ENCODE measurements at places on chromosomes 6 and 20.

- DNase-seq: no peak
Measured at GRCh38 chr6:142820338-142821051, 124.5 kb downstream of the HIVEP2 start.

DNA sequence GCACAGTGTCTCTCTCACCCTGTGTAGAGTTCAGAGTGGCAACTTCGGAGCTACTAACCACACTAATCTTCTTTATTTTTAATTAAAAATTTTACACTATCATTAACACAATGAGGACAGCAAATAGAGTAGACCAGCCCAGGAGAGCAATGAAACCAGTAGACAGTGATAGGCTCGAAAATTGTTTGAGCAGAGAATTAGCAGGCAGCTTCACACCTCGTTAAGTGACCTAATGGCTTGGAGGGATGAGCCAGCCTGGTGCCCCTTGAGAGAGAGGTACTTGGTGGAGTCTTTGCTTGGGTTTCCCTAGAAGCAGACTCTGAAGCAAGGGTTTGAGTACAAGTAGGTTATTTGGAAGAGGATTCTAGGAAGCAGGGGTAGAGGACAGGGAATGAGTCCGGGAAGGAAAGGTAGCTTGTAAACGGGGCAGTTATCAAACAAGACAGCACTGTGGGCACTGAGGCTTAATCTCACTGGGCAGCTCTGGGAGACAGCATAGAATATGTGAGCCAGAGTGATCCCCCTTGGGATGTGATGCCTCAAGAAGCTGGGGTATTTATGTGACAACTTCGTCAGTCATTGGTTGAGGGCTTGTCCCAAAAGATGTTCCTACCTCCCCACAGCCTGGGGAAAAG is 146.1 kb downstream of the PCSK2 start:
- no peak for DNase-seq

GRCh38 chr6:145924600-145924999 is 39.6 kb downstream of the SHPRH start:
- no peak for DNase-seq

DNA sequence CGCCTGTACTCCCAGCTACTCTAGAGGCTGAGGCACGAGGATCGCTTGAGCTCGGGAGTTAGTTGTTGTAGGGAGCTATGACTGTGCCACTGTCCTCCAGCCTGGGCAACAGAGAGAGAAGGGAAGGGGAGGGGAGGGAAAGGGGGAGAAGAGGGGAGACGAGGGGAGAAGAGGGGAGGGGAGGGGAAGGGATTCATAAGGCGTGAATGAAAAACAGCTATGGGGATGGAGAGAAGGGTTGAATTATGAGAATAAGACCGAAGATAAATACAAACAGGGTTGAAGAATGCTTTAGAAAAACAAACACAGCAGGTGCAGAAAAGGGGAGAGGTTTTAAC is 106.0 kb downstream of the TRIM27 start:
- no peak for DNase-seq

DNA sequence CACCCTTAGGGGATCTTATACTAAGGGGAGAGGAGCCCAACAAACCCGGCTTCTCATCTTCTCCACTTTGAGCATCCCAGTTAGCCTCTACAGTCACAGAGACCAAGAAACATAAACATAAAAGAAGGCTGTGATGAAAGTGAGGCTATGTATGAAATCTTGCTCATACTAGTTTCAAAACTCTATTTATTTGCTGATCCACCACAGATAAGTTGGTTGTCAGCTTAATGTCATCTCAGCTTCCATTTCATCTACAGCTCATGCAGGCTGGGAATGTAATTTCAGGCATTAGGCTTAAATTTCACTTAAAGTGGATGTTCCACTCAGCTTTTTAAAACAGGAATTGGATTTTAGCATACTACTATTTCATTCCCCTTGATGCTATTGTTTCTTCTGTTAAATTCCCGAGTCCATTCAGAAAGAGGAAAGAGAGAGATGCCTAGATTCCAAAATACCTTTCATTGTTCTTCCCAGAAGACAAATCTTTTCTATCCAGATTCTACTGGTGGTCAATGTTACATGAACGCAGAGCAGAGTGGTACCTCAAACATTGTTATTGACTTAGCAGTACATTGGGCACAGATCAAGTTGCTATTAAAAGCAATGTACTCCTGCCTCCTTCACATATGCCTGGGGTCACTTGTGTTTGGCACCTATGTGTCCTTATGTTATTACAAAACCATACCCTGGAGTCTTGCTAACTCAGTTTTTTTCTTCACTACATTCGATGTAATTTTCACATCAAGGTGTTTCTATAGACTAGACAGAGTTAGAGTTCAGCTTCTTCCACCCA is 149.0 kb downstream of the HACE1 start:
- no peak for DNase-seq

DNA sequence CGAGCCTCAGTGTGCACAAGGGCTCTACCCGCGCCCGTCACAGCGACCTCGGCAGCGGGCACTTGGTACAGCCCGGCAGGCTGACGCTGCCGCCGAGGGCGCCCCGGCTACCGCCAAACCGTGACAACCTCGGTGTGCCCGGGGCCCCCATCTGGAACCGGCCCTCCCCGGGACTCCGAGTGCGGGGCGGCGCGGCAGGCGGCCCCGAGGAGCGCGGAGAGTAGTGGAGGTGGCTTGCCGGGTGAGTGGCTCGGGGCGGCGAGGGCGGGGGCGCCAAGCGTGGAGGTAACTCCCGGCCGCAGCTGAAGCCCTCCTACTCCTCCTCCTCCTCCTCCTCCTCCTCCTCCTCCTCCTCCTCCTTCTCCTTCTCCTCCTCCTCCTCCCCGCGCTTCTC is at the start of gene ISM1:
Gene ISM1, plus strand, starts transcription at position 371 of the 394 bp plus-strand sequence. CDS start 503 bp downstream, outside the sequence.
- DNase-seq: peak; percentile 72

- DNase-seq: no peak
Measured at GRCh38 chr6:131917318-131917717, 33.9 kb downstream of the CCN2 start.

- DNase-seq: no peak
Measured at GRCh38 chr6:38935051-38935450, 113.5 kb upstream of the GLP1R start.

- DNase-seq: no peak
Measured at GRCh38 chr20:25191051-25191450, 4.5 kb upstream of the ENTPD6 start.

- no peak for DNase-seq
Measured at GRCh38 chr20:48652961-48653705, 174.7 kb downstream of the PREX1 start.

GRCh38 chr20:63500151-63500901 is 1.4 kb upstream of the EEF1A2 start:
- peak; percentile 28 for DNase-seq

DNA sequence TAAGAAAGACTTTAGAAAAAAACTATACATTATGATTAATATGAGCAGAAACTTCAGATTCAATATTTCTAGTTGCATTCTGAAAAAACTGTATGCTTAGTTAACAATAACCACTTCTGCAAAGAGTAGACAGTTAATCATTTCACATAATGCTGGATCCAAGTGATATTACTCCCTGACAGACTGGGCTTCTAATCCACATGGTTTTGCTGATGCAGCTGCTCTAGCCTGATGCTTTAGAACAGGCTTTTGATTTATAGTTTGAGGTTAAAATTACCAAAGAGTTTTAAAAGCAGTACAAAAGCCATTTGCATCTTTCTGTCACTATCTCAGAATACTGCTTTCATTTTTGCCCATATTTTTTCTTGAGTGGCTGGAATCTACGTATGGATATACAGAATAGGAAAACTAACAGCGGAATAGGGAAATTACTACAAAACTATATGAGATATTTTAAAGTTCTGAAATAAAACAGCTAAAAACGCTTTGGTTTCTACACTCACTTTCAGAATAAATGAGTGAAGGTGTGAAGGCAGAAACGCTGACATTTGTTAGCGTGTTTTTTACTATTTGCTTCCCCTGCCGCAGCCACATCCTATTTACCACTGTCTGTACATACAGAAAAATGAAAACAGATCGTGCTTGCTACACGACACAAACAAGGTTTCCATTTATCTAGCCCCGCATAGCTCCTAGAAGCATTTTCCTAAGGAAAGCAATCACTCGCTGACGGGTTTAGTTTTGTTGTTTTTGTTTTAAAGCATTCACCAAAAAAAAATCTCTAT is 61.7 kb downstream of the METTL24 start:
- DNase-seq: no peak

DNA sequence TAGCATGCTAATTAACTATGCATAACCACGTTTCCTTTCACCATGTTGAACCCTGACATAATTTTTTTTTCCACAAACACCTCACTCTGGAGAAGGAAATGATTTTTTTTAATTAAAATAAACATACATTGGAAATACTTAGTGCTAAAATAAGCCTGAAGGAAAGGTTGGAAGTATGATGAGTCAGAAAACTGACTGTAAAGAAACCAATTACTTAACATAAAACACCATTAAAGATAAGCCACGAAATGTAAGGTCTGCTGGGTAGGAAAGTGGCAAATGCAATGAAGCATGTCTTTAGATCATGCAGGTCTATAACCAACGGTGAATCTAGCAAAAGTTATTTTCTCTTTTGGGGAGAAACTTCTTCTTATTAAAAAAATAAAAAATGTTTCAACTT is 47.5 kb downstream of the OPRM1 start:
- DNase-seq: no peak

DNA sequence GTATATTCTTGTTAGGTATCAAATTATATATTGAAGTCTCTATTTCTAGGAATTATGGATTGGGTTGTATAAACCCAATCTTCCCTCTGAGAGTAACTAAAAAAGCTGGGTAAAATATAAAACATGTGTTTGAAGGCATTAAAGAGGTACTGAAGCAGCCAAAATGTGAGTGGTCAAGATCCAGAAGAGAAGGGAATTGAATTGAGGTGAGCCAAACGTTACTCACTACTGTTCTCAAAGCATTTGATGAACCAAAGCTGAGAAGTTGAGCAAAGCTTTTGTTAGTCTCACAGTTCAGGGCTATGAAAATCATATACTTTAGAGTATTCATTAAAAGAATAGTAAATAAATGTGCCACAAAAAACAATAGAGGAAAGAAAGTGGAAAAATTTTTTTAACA is 365.8 kb downstream of the BCKDHB start:
- DNase-seq: no peak

- no peak for DNase-seq
Measured at GRCh38 chr6:137490006-137490905, 3.9 kb downstream of the OLIG3 start.

- no peak for DNase-seq
Measured at GRCh38 chr20:10492844-10493243, 57.7 kb downstream of the SLX4IP start.

DNA sequence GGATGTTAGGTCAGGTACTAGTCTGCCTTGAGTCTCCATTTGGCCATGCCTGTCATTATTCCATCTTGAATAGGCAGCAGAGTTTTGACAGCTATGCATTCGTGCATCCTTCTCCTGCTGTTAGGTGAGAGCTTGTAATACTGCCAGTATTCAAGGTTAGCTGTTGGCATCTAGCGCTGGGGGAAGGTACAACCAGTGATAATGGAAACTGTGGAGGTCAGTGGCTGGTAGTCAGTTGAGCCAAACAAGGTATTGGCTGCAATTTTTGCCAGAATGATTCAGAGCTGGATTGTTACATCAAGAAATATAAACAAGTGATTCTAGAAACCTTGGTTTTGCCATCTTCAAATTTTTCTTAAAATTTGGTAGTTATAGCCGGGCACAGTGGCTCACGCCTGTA is 6.5 kb downstream of the FAM8A1 start:
- DNase-seq: no peak

DNA sequence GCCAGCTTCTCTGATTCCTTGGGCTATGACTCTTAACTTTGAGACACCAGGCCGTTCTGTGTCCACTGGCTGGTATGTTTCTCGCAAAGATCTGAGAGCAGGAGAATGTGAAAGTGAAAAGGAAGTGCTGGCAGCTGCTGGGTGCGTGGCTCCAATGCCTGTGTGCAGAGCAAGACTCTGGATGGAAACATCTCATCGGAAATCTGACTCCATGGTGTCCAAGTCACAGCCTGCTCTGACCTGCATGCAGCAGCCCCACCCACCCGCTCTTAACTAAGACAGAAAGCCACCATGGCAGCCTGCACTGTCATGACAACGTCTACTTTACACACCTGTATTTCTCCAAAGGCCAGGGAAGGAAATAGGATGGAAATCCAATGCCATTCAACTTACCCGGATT is 66.3 kb upstream of the MPC1 start:
- no peak for DNase-seq

DNA sequence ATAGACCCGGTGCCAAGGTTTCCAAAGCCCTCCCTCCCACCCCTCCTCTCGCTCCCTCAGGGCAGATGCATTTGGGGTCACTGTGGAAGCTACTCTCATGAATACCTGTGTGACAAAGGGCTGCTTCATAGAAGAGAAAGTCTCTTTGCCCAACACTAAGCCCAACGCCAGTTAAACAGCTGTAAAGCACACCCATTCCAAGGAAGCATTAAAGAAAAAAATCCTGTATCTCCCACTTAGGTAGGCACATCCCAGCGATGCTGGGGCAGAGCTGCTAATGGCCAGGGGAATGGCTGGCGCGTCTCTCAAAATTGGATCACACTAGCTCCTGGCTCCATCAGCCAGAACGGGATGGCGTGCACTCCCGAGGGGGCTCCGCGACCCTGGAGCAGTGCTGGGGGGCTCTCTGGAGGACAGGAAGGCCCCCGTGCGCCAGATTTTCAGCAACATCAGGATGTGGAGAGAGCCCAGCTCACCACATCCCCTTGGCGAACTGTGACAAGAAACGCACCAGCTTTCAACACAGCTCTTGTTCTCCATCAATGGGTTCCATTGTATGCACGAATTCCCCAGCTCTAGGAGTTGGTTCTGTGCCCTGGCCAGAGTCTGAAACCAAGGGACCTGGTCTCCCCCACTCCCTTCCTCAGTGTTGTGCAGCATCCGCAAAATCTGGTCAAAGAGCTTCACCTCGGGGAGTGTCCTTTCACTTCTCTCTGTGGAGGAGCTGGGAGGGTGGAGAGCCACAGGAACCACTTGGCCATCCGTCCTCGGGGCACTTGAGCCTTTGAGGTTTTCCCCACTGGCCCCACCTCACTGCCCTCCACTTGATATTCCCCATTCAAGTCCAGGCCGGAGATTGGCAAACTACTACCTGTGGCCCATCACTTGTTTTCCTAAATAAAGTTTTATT is 74.1 kb downstream of the TFAP2C start:
- no peak for DNase-seq

GRCh38 chr6:52161689-52162438 is 24.3 kb upstream of the IL17A start:
- DNase-seq: no peak

DNA sequence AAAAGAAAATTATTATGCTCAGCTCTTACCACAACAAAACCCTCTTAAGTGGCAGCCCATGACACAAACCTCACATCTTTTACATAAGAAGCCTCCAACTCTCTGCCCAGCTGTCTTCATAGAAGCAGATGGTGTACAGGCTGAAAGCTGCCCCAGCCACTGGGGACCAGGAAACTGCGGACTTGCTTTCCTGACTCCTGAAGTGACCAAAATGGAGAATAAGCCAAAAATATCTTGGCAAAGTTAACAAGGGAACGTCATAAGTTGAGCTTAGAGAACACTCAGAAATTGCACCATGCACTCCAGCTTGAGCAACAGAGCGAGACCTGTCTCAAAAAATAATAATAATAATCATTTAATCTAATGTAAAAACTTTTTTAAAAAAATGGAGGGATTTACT is 160.3 kb upstream of the CDYL start:
- no peak for DNase-seq

DNA sequence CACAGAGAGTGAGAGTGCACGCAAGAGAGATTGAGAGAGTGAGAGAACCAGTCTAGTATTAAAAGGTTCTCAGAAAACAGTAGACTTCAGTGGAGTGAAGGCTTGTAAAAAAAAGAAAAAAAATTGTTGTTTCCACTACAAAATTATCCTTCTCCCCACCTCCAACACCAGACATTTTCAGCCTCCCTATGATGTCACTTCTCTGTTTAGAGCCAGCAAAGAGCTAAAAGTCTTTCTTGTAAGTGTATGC is 77.8 kb downstream of the BACH2 start:
- DNase-seq: no peak
